ENCODE measurements at places on chromosomes 6 and 20. TPM values are rescaled to one million over a fixed set of nuclear protein-coding genes. Genes with fewer than 3 reads are reported as not detected.

The SLC17A4 gene
- not detected for total RNA-seq

The PLCB4 gene
- total RNA-seq: 1.8 TPM

The VGLL2 gene
- not detected for total RNA-seq

The ROS1 gene
- 0.17 TPM for total RNA-seq
